Left renal cortex interstitium (tissue), 4 donors: ENCODE measurements at places on chromosomes 12 and 14.

- no peak for DNase-seq
Measured at GRCh38 chr12:99611599-99611998, 36.0 kb upstream of the GARIN6 start.

- DNase-seq: no peak
Measured at GRCh38 chr12:58206876-58207275, 265.5 kb downstream of the ATP23 start.

DNA sequence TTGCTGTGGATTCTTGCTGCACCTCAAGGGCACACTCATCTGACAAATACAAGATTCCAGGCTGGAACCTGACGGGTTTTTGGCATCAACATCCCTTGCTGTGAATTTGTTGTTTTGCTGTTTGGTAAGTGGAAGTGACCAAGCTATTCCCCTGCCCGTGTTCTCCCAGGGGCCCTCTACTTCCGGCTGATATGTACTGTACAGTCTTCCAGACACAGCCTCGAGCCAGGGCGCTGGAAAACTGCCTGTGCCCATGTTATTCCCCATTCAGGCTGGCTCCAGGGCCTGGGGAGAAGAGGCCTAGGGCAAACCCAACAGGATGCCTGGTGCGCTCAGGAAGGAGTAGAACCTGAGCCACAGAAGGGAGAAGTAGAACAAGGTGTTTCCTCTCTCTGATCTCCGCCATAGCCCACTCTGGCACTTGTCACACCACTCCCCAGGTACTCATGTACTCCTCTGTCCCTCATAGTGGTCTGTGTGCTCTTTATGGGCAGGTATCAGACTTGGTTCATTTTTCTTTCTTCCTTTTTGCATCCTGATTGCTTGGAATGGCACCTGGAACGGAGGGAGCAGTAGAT, 67.8 kb upstream of the LTA4H start:
- DNase-seq: no peak

GRCh38 chr12:98059659-98060343, 455.6 kb upstream of the TMPO start:
- no peak for DNase-seq

GRCh38 chr12:93483151-93483807, 16.0 kb downstream of the MRPL42 start:
- DNase-seq: no peak

DNA sequence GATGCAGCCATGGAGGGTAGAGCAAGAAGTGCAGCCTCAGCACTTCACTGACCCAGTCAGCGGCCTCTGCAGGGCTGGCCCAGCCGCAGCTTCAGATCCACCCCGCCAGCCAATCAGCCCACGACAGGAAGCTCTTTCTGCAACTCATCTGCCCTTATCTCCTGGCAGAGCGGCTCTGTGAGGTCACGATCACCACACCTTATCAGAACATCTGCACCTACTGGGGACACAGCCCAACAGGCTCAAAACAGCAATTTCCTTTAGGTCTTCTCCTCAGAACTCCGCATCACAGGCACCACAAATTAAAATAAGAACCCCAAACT, 287.3 kb downstream of the BCL11B start:
- DNase-seq: no peak

DNA sequence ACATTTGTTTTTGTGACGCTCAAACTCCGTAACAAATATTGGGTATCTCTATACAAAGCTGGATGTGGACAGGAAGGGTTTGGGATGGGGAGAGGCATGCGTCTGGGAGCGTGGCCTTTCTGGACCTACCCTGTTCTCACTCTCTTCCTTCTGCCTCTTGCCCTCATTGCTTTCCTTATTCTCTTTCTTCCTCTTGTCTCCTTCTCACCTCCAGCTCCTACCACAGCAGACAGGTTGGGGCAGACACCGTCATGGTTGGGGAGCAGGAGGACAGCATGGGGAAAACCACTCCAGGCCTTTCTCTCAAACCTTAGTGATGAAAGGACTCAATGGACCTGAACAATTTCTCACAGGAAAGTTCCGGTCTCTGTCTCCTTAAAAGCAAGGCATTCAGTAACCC, 465.3 kb downstream of the RAD51B start:
- no peak for DNase-seq

DNA sequence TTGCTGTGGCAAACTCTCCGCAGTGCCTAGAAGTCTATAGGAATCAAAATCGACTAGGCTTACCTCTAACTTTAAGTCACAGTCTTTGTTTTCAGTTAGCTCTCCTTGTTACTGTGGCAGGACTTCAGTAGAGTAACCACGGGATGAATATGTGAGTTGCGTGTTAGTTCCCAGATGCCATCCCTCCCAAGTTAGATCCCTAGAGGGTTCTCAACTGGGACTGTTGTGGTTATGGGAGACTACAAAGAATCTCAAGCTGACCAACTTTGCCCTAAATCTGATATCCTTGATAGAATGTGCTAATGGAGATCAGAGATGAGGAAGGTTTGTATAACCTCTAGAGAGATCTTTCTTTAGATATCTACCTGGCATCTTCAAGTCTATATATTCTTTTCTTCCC, 208.1 kb downstream of the AKAP6 start:
- DNase-seq: no peak

DNA sequence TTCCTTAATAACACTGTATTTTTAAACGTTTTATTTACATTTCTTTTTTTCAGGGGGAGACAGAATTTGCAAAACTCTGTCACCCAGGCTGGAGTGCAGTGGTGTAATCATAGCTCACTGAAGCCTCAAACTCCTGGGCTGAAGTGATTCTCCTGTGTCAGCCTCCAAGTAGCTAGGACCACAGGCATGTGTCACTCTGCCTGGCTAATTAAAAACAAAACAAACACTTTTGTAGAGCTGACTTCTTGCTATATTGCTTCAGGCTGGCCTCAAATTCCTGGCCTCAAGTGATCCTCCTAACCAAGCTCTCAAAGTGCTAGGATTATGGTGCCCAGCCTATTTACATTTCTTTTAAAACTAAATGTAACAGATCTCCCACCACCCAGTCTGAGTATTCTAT, 12.7 kb downstream of the CPSF6 start:
- DNase-seq: no peak

DNA sequence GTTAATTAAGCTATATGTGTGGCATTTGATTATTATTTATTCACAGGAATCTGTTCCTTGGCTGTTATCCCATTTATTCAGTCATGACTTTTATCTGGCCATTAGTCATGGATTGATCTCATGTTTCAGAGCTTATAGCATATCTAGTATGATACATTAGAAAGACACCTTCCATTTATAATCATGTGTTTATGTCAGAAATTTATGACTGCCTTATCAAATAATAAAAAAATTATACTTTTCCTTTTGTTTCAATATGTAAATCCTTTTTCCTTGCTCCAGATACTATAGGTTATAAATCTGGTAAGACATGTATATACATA, 248.0 kb upstream of the PDE3A start:
- no peak for DNase-seq

GRCh38 chr14:61103541-61104339, 122.7 kb downstream of the SLC38A6 start:
- no peak for DNase-seq

- no peak for DNase-seq
Measured at GRCh38 chr14:105019861-105020814, 745 bp downstream of the CDCA4 start.

DNA sequence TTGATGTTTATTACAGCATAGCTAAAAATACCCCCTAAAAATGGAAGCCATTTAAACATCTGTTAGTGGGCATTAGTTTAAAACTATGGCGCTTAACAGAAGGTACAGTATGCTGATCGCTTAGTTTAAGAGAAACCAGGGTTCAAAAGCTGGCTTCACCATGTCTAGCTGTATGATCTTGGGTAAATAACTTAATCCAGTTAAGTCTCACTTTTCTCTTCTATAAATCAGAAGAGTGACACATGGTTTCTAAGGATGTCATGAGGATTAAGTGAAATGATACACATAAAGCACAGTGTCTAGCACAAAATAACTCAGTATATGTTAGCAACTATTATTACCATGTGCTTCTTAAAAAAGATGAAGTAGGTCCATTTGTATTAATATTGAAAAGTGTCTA, 38.7 kb downstream of the STK38L start:
- no peak for DNase-seq

DNA sequence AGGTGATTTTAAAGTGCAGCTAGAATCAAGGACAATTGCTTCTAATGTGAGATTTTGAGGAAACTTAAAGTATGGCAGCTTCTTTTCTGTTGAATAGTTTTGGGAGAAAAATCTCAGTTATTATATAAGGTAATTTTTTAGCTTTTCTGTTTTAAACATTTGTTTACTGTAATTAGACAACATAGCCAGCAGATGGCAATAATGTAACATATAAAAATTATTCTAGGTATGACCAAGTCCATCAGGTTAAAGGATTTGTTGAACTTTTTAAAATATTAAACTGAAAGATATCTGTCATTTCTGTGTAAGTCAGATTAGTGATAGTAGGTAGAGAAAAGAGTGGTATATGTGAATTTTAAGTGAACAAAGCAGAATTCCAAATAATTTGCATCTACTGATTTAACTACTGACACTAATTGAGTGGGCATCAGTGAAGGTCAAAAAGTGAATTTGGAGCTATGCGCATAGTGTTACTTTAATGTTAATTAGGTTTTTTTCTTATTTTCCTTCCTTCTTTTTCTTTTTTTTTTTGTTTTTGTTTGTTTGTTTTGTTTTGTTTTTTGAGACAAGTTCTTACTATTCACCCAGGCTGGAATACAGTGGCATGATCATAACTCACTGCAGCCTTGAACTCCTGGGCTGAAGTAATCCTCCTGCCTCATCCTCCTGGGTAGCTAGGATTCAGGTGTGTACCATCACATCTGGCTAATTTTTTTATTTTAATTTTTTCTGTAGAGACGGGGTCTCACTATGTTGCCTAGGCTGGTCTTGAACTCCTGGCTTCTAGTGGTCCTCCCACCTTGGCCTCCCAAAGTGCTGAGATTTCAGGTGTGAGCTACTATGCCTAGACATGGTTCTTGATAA, 18.6 kb downstream of the PRORP start:
- DNase-seq: no peak

GRCh38 chr12:125184213-125184967, 119.2 kb downstream of the AACS start:
- no peak for DNase-seq

DNA sequence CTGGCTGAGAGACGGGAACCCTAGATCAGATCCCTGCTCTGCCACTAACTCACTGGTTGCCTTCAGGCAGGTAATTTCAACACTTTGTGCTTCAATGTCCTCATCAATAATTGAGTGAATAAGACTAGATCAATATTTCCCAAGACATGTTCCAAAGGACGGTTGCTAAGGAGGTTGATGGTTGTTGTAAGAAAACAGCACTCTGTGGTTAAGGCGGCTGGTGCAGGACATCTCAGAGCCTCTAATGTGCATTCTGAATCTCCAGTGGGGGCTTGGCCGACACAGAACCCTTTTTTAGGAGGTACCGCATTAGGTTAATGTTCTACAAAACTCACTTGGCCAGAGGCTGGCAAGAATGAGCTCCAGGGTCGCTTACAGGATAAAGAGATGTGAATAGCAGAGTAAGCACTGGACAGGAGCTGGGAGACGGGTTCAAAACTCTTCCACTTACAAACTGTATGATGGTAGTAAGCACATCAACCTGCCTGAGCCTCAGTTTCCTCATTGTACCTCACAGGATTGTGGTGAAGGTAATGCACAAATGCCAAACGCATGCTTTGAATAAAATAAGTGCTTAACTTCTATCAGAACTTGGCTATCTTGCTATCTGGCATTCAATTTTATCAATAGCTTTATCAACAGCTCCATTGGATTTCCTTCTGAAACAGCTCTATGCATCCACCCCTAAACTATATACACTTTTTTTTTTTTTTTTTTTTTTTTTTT, 136.9 kb upstream of the PARP11 start:
- no peak for DNase-seq

GRCh38 chr12:13094367-13094766, 9.1 kb downstream of the GSG1 start:
- DNase-seq: no peak

GRCh38 chr14:71536015-71536740, 396.1 kb upstream of the RGS6 start:
- DNase-seq: no peak

- no peak for DNase-seq
Measured at GRCh38 chr12:26009593-26009992, 51.1 kb downstream of the RASSF8 start.

DNA sequence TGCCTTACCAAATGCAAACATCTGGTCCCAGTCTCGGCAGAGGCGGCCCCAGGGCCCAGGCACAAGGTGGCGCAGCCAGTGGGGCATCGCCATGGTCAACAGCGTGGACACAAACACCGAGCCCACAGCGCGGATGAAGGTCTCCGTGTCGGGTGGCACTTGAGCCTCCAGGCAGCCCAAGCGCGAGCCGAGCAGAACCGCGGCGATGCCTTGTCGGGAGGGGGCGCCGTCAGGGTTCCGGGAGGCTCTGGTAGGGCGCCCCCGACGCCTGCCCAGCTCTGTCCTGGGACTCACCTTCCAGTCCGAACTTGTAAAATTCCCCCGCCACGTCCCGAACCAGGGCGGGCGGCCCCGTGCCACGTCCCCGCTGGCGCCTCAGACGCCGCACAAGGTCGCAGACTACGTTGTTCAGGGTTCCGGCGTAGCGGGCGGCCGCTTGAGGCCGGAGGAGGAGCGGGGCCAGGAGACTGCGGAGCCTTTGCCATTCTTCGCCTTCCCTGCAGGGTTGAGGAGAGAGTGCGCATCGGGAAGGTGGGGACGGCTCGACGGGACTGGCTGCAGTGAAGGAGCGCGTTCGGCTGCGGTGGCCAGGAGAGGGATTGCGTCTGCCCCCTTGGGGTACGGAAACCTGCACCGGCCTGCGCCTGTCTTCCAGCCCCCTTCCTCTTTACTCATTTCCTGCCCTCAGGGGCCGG, 1.7 kb downstream of the CYP27B1 start:
- DNase-seq: no peak

- no peak for DNase-seq
Measured at GRCh38 chr12:66739940-66740651, 61.2 kb upstream of the GRIP1 start.

- DNase-seq: no peak
Measured at GRCh38 chr12:44184499-44185206, 348.8 kb downstream of the TMEM117 start.

DNA sequence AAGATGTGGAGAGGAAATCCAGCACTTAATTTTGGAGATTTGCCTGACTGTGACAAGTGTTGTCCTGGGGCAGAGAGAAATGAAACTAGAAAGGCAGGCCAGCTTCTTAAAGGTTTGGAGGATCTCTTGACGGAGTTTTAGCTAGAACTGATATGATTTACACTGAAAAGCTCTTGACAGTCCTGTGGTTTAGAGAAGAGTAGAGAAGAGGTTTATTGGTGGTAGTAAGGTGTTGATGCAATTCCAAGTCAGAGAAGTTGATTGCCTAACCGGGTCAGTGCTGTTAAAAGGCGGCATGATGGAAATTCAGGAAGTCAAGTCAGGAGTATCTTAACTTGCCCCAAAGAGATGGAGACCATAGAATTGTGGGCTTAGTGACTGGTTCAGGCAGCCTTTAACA, 89.0 kb upstream of the TRAF3 start:
- no peak for DNase-seq
